ENCODE measurements at places on chromosomes 4 and X.

- DNase-seq: no peak
These were observed 84.4 kb upstream of the FAT1 start for GRCh38 chr4:186807808-186808629.

- no peak for DNase-seq
These were observed 14.8 kb downstream of the LAMTOR3 start for GRCh38 chr4:99879458-99879857.

GRCh38 chr4:101169044-101170014 is 178.0 kb downstream of the PPP3CA start:
- DNase-seq: peak; percentile 27

DNA sequence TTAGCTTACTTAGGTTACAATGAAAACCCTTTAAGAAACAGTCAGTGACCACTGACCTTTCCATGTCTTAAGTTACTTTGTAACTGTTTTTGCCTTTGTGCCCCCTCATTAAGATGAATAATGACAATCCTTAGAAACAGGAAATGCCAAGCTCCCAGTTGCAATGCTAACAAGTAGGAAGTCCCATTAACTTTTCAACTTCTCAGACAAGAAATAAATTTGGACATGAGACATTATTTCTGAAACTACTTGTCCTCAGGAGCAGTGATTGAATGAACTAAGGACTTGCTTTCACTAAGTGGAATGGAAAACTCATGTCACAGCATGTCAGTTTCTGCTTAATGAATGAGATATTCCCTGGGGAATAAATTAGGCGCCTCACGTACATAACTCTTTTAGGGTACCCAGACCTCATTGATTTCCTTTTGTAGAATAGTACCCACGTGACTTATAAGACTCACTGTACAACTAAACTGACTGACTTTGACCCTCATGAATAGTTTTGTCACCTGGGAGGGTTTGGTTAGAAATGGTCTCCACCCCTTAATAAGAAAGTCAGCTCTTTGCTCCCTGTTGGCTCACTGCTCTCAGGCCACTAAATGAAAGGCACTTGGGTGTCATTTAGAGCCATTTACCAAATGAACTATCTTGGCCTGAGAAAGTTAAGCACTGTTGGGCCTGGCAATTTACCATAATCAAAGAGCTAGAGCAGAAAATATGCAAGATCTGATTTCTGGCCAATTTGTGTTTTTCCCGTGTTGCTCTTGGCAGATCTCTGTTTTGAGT is 383.9 kb downstream of the RPA4 start:
- DNase-seq: no peak

DNA sequence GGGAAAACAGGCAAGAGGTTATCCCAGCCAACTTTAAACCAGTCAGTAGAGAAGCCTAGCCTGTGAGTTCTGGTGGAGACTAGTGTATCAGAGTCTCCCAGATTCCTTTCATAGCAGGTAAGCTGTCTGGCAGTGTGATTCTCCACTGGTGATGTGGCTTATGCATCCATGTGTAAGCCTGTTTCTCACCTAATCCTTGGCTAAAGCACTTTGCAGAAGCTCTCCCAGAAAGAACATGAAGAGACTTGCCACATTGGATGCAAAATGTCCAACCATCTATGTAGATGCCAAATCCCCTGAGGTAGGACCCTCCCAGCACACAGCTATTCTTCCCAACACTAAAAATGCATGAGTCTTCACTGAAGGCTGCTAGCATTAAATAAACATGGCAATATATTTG is 111.7 kb downstream of the CHRNA9 start:
- no peak for DNase-seq

GRCh38 chr4:134388351-134388750 is 186.8 kb upstream of the PABPC4L start:
- no peak for DNase-seq

DNA sequence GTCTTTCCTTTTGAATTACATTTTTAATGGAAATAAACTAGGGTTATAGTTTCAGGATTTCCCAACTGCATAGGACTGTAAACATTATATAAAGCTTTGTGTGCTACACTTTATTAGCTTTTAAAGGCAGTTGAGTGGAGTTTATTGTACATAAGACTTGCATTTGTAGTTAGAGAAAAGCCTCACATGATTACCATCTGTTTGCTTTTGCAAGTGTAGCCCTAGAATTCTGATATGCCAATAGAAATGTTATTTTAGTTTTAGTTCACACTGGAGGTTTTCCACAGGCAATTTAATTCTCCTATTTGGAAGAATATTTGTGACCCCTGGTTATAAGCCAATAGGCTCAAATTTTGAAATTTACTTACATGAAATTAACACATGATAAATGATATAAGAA is 41.3 kb upstream of the ANK2 start:
- DNase-seq: no peak

- no peak for DNase-seq
These were observed 6.4 kb upstream of the HERC3 start for GRCh38 chr4:88585917-88586316.

GRCh38 chr4:23958749-23959148 is 68.9 kb upstream of the PPARGC1A start:
- DNase-seq: no peak

DNA sequence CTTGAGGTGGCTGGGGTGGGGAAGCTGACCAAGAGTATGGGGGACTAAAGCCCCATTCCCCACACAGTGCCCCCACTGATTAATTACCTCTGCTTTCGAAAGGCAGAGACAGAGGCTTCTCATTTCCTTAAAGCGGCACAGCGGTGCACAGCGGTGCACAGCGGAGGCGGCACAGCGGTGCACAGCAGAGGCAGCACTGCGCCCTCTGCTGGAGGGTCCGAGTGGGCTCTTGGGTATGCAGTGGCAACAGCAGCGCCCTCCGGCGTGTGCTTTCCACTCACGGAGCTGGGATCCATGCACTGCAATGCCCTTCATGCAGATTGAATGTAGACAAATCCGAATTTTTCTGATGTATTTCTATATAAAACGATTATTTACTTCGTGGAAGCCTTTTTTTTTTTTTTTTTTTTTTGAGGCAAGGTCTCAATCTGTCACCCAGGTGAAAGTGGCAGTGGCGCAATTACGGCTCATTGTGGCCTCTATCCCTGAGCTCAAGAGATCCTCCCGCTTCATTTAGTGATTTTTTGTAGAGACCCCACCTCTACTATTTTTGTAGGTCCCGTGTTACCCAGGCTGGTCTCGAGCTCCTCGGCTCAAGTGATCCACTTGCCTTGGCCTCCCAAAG is 19.7 kb upstream of the PRPS2 start:
- DNase-seq: no peak

DNA sequence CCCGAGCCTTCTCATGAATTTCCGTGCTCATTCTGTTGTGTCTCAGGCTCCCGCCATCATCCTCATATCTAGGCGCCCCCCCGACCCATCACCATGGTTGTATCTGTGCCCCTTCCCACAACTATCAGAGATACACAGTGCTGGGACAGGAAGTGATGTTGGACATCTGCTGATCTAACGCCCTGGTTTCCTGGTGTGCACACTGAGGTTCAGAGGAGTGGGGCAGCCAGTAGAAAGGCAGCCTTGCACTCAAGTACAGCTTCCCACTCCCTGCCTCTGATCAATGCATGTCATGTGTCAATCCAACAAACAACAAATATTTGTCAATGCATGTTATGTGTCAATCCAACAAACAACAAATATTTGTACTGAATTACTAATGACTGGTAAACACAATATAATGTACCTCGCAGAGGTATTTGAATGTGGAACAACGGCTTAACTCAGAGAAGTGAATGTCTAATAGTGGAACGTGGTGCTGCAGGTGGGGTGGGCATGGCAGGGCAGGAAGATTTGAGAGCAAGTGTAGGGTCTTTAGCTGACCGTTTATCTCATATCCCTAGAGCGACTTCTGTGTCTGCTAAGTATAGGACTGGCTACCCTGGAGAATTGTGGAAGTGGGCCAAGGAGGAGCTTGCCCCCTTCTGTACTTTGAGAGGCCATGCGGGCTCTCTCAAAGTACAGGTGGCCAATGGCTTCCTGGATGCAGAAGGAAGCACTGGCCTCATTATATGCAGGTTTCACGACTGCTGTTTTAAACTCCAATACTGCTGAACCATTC is 10.3 kb upstream of the SEL1L3 start:
- no peak for DNase-seq

- no peak for DNase-seq
These were observed 35.3 kb downstream of the NALF2 start for GRCh38 chrX:69539437-69539836.

DNA sequence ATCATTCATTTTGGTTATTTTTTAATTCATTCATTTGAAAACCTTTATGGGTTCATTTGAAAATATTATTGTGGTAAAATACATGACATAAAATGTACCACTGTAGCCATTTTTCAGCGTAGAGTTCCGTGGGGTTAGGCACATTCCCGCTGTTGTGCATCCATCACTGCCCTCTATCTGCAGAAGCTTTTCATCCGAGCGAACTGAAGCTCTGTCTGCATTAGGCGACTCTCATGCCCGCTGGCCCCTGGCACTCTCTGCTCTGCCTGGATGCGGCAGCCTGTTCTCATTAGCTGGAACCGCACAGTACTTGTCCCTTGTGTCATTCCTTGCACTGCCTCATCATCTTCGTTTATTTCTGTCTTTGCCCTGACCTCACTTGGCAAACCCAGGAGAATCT is 17.5 kb downstream of the CFAP99 start:
- DNase-seq: no peak

- no peak for DNase-seq
These were observed 1104.2 kb upstream of the IGFBP7 start for GRCh38 chr4:58214376-58214775.

GRCh38 chr4:85399270-85399669 is 75.7 kb upstream of the ARHGAP24 start:
- DNase-seq: no peak

DNA sequence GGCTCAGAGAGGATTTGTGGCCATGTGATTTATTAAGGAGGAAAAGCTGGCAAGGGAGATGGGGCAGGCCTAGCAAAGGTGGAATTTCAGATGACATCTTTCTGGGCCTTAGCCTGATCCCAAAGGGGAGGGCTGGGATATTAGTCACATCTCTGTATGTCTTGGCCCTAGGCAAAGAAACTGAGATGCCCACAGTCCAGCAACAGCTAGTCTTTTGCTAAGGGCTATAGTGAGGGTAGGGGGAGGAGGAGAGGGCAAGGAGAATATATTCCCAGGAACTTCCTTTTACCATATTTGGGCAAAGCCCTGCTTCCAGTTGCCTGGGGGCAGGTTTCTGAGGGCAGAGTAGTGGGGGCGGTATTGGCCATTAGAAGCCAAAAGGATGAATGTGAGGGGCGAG is 209.8 kb upstream of the NR3C2 start:
- DNase-seq: no peak

GRCh38 chrX:25206778-25207177 is 191.0 kb upstream of the ARX start:
- no peak for DNase-seq

DNA sequence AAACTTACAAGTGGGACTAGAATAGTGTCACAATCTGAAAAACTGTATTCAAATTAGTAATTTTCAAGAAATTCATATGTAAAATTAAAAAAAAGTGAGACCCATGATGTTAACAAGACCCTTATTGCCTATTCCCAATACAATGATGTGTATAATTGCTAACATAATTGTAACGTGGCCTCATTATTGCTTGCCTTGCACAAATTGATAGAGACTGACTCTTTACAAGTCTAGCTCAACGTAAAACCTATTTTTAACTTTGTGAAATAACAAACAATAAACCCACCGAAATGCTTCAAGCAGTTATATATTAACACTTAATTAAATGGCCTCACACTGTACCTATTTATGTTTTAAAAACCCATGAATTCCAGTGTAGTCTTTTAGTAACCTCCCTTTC is 312.5 kb downstream of the DACH2 start:
- DNase-seq: no peak

DNA sequence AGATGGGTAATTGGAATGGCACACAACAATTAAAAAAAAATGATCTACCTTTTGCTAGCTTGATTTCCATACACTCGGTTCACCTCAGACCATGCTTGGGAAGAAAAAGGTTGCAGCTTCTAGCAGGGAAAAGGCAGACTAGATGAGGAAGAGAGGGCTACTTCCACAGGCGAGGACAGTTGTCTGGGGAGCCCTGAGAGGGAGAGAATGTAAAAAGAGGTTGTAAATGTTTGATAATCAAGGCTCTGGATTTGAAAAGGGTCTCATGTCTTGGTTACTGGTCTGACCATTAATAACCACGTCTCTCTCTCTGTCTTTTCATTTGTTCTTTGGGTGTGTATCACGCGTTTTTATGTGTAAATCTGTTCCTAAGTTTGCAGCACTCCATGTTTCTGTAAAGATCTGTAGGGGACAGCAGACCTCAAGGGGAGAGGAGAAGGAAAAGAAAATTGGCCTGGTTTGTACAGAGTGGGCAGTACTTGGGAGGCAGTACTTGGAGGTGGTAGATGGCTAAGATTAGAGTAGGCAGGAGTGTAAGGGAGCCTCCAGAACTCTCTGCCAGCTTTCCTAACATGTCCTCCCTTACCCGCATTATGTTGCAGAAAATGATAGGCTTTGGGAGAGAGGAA is 750 bp downstream of the ARMCX5 start:
- no peak for DNase-seq

DNA sequence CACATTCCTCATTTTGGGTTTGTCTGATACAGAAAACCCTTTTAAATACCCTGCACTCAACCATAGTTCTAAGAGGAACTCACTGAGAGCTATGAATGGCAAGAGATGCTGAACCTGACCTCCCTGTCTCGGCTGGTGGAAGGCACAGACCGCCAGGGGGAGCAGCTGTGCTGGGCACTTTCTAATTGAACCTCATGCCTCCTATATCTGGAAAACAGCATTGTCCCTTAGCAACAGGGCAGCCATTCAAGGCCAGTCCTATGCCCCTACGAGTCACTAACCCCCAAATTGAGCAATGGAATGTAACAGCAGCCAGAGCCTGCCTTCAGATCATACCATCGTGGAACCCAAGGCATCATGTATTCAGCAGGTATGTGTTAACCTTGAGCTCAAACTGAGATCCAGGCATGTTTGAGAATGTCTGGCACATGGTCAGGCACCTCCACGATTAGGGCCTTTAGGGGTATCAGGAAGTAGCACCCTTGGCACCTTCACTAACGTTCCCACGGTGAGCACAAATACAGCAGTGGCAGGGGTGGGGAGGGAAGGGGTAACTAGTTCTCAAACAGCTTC is 5.1 kb downstream of the USP27X start:
- peak; percentile 32 for DNase-seq

DNA sequence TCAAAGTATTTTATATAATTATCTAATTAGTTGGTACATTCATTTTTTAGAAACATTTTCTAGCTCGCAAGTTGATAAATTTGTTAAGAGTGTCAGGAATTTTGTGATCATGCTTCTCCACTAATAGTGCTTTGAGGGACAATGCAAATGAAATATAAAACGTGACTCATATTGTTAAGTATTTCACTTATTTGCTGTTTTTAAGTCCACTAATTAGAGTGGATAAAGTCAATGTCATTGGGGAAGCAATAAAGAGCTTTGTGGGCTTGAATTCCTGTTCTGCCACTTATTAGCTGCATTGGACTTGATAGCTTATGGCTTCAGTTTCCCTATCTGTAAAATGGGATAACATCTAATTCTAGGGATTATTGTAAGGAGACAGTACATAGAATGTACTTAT is 26.5 kb upstream of the ANAPC4 start:
- no peak for DNase-seq

GRCh38 chr4:152408514-152409327 is 127.2 kb downstream of the FBXW7 start:
- DNase-seq: peak; percentile 4
